ENCODE measurements at places on chromosomes 7 and 10. TPM values are rescaled to one million over a fixed set of nuclear protein-coding genes. Genes with fewer than 3 reads are reported as not detected.

RTKN2 gene
- polyA plus RNA-seq, result 6.2 TPM

ASIC3 gene
- polyA plus RNA-seq, result 10.6 TPM

ANKRD61 gene
- polyA plus RNA-seq, result 0.21 TPM

FXYD4 gene
- 0.59 TPM for polyA plus RNA-seq

LRRC61 gene
- polyA plus RNA-seq, result 11.3 TPM

OR2A12 gene
- polyA plus RNA-seq, result not detected

OR2A42 gene
- polyA plus RNA-seq, result 0.02 TPM

CYP2C19 gene
- 0.02 TPM for polyA plus RNA-seq

CALY gene
- 0.21 TPM for polyA plus RNA-seq

VAX1 gene
- polyA plus RNA-seq, result 0.02 TPM

MYL10 gene
- 0.32 TPM for polyA plus RNA-seq

RAB19 gene
- polyA plus RNA-seq, result 0.50 TPM

CPA2 gene
- 0.71 TPM for polyA plus RNA-seq

ZNF467 gene
- 8.8 TPM for polyA plus RNA-seq

STN1 gene
- polyA plus RNA-seq, result 25.0 TPM

DMBT1 gene
- 0.27 TPM for polyA plus RNA-seq

FAM241B gene
- polyA plus RNA-seq, result 8.3 TPM

AOAH gene
- 47.1 TPM for polyA plus RNA-seq

TMEM273 gene
- 19.6 TPM for polyA plus RNA-seq

ZNF107 gene
- polyA plus RNA-seq, result 8.9 TPM

CREM gene
- polyA plus RNA-seq, result 82.2 TPM

RPEL1 gene
- 0.02 TPM for polyA plus RNA-seq

DKK1 gene
- polyA plus RNA-seq, result 1.5 TPM

RSPH10B gene
- polyA plus RNA-seq, result 0.25 TPM

KEL gene
- 2.6 TPM for polyA plus RNA-seq

XPNPEP1 gene
- polyA plus RNA-seq, result 41.0 TPM

EN2 gene
- polyA plus RNA-seq, result 0.05 TPM

GATA3 gene
- polyA plus RNA-seq, result 17.5 TPM

ICA1 gene
- 18.5 TPM for polyA plus RNA-seq

NPY4R gene
- polyA plus RNA-seq, result 0.09 TPM

CALCR gene
- polyA plus RNA-seq, result 0.07 TPM

TFR2 gene
- 1.0 TPM for polyA plus RNA-seq

ADAM8 gene
- polyA plus RNA-seq, result 19.2 TPM

ITPRID1 gene
- 0.02 TPM for polyA plus RNA-seq

TMEM270 gene
- 0.46 TPM for polyA plus RNA-seq

GIMAP2 gene
- 32.5 TPM for polyA plus RNA-seq

SP8 gene
- polyA plus RNA-seq, result 0.05 TPM

FAM25C gene
- polyA plus RNA-seq, result not detected

All from thymus (tissue), 14 donors.